ENCODE measurements at places on chromosomes 5 and 9.

DNA sequence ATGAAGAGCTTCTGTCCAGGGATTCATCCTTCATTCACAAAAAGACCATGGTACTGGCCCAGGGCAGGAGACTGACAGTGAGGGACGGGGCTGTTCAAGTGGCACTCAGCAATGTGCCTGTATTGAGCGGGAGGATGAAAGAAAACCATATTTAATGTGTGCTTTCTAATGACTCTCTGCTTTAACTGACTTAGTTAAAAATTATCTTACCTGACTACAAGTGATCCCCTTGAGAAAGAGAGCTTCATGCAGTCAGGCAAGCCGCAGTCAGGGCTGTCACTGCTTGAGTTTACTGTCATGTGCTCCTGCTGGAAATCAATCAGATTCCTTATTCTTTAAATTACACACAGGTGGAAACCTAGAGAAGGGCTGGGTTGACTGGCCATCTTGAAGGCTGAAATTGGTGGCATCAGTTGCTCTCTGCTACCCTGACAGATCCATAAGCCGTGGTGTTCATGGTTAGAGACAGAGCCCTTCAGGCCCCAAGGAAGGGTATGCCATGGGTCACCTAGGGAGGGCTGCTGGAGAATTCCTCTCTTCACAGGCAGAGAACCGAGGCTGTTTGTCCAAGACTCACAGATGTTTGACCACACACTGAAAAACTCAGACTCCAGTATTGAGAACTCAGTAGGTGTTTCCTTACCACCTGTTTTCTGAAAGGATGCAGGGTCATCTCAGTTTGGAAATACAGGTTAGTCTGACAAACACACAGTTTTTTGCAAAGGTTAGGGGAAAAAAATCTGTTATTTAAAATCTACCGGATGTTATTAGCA is 70.9 kb downstream of the TRIO start:
- no peak for DNase-seq

DNA sequence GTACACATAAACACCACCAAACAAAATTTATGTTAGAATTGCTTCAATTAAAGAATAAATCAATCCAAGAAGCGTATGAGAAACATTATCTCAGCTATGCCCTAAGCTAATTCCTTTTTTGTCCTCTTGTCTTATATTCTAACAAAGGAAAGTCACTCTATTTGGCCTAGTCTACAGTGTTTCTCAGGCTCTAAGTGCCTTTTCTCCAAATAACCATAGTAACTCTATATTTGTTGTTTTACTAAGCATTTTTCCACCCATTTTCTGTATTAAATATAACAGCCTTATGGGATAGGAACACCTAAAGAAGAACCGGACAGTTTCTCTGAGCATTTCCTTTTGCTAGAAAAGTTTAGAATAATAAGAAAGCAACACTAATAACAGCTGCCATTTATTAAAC is 120.1 kb upstream of the MTAP start:
- no peak for DNase-seq

GRCh38 chr9:126819482-126819881 is 14.6 kb downstream of the ZBTB43 start:
- no peak for DNase-seq

GRCh38 chr9:6739218-6739617 is 18.6 kb upstream of the KDM4C start:
- DNase-seq: peak; percentile 55

GRCh38 chr5:136776022-136776927 is 410.9 kb upstream of the TRPC7 start:
- peak; percentile 60 for DNase-seq

Measured in T47D (cell line).